ENCODE measurements at places on chromosomes 5 and 9.

- no peak for DNase-seq
Measured at GRCh38 chr5:53946405-53947100, 363.8 kb downstream of the ARL15 start.

GRCh38 chr5:34625246-34625645, 30.9 kb upstream of the RAI14 start:
- no peak for DNase-seq

DNA sequence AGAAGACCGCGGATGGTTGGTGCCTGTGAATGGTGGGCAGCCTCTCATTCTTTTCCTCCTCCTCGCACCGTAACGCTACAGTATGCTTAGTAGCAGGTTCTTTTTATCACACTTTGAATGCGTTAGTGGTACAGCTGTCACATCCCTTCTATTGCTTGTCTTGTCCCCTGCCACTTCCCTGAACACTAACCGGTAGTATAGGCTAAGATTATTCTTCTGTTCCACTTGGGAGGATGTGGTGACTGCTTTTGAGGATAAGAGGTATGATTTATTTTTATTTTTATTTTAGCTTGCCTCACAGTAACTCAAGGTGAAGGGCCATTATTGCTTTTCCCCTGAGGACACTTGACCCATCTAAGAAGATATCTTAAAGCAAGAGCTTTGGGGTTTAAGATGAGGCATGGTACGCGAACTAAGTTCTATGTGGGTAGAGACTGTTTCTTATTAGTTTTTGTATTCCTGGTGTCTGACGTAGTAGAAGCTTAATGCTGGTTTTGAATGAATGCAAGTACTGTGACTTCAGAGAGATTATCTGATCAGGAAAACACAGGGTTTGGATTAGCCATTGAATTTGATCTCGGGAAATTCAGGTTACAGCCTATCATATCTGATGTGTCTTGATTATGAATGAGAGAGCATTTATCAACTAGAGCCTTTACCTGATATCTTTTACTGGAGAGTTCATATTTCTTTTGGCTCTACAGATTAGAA, 951 bp downstream of the UNC13B start:
- no peak for DNase-seq

GRCh38 chr9:16475257-16475656, 395.2 kb downstream of the BNC2 start:
- no peak for DNase-seq

GRCh38 chr9:113734826-113735225, 141.3 kb upstream of the ZNF618 start:
- DNase-seq: no peak

GRCh38 chr9:89642789-89643188, 38.0 kb downstream of the GADD45G start:
- DNase-seq: no peak

GRCh38 chr9:107789001-107789700, 299.6 kb upstream of the KLF4 start:
- no peak for DNase-seq

DNA sequence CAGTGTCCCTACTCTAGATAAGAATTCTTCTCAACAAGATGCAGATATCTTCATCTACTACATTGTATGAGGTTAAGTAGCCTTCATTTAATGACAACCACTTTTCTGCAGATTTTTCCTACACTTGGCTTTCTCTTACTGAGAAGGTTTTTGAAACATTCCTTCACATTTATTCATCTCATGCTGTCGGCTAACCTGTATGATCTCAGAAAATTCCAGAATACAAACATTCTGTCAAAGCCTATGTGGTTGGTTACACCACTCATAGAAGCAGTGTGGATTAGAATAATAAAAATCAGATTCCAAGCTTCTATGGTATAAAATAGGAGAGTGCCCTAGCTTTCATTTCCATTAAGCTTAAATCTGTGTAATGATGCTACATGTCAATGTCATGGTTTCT, 39.4 kb upstream of the ERCC6L2 start:
- DNase-seq: no peak

DNA sequence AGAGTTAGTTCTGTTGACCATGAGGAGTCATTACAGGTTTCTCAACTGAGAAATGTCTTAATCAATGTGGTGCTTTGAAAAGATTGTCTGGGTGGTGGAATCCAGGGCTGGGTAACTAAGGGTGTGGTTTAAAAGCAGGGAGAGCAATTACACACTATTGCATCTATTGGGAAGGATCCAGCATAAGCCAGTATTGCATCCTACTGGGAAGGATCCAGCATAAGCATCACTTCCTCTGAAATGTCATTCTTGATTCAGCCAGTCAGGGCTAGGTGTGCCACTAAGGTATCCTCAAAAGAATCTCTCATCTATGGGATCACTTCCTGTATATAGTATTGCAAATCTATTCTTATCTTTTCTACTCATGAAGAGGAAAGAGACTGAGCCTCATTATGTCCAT, 38.6 kb downstream of the ELOVL7 start:
- no peak for DNase-seq

DNA sequence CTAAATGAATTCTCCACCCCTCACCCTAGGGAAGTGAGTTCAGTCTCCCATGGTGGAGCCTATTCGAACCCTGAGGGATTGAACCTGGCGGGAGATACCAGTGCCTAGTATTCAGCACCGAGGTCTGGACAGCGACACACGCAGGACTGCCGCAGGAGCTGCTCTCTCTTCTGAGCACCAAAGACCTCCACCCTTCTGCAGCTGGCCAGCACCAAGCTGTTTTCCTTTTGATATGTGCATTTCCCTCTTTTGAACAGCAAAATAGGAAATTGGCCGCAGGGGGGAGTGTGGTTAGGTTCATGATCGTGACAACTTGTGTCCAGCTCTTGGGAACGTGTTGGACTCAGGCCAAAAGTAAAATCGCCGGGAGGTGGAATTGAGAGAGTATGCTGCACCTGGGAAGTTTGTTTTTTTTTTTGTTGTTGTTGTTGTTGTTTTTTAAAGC, 1.2 kb upstream of the PCSK1 start:
- no peak for DNase-seq

GRCh38 chr5:72452515-72453245, 54.5 kb downstream of the ZNF366 start:
- DNase-seq: no peak

DNA sequence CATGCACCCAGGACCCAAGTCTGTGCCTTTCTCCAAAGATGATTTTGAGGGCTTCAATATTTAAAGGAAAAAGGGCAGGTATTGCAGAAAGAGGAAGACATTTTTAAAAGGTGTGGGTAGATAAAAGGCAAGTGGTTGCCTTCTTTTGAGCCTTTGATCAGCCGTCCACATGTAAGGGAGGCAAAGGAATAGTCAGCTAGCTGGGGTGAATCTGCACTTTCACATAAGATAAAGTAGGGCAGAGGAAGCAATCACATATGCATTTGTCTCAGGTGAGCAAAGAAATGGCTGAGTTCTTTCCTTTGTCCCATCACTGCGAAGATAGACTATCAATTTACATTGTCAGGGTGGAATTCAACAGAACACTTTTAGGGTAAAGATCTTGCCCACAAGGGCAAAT, 19.9 kb downstream of the MGAT1 start:
- DNase-seq: no peak

- DNase-seq: no peak
Measured at GRCh38 chr5:138989720-138990119, 114.6 kb upstream of the LRRTM2 start.

DNA sequence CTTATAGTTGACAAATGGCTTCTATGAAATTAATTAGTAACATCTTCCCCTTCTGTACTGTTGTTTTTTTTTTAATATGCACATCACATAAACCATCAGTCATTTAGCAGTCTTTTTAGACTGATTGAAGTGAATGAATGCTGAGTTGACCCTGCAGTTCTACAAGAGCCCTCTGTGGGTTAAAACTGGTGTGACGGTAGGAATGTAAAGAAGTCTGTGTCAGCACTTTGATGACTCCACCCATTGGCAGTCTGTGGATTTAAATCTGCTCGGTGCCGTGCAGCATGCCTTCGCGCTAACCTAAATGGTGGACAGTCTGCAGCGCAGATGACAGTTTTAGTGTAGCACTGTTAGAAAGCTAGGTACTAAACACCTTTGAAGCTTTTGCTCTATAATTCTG, 3.1 kb downstream of the GTF3C4 start:
- no peak for DNase-seq

DNA sequence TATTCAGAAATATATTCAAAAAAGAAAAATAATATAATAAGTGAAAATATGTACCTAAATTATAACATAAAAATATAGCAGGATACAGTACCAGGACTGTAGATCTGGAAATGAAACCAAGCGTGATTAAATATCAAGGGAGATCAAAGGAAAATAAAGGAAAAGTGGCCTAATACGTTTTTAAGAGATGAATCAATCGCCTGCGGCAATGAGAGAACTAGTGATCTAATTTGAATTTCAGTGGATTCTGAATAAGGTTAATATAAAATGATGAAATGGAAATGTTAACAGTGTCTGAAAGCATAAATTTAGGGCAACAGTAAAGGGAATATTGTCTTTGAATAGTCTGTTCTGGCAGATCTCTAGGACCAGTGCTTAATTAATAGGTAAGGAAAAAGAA, 1761.9 kb upstream of the ACO1 start:
- no peak for DNase-seq

DNA sequence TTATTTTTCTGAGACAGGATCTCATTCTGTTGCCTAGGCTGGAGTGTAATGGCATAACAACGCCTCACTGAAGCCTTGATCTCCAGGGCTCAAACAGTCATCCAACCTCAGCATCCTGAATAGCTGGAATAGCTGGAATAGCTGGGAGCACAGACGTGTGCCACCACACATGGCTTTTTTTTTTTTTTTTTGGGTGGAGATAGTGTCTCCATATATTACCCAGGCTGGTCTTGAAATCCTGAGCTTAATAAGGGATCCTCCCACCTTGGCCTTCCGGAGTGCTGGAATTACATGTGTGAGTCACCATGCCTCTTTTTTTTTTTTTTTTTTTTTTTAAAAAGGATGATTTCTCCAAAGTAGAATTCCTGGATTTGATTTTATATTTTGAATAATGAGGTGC, 60.7 kb downstream of the NSD1 start:
- no peak for DNase-seq

DNA sequence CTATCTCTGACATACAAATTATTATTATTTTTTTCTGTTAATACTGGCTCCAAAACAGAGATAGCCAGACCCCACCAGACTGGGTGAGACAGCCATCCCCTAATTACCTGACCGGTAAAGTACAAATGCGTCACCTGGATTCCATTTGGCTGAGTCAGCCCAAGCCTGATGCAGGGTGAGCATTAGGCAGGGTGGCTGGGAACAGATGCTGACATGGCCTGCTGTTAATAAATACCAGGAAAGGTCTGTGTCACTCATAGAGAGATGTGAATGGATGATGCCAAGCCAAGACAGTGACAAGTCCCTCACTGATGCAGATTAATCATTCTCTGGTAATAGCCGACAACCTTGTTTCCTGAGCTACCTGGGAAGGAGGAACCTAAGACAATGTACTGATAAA, 183.5 kb downstream of the TRIM32 start:
- DNase-seq: no peak

GRCh38 chr9:20043035-20043434, 254.2 kb upstream of the SLC24A2 start:
- DNase-seq: no peak

GRCh38 chr5:16437977-16438376, 27.6 kb downstream of the ZNF622 start:
- DNase-seq: no peak

- DNase-seq: no peak
Measured at GRCh38 chr5:168153263-168153875, 138.1 kb upstream of the WWC1 start.

DNA sequence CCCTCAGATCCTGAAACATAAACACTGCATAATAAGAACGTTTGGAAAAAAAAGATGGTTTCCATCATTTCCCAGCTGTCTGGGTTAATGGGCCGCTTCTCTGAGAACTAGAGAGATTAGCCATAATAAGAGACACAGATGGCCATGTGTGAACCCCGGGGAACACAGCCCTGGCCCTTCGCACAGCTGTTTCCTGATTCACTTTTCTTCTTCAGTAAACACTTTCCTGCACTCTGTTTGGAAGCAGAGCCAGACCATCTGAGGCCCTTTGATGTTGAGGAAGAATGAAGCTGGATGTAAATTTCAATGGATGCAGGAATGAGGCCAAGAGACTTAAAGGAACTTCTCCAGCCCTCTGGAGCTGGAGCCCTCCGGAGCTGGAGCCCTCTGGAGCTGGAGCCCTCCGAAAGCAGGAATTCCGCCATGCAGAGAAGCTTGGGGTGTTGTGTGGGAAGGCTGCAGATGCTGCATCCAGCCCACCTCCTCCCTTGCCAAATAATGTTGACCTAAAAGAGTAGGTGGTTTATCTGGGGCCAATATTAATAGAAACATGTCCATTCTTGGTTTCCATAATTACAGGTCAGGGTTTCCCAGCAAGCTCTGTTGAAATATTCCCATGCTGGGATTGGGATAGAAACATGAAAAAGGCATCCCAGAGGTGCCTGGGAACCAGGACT, 218.9 kb downstream of the NXNL2 start:
- no peak for DNase-seq

GRCh38 chr9:137611623-137612609, 6.4 kb downstream of the ARRDC1 start:
- no peak for DNase-seq

GRCh38 chr9:91948597-91949391, 1.2 kb downstream of the ROR2 start:
- DNase-seq: no peak

DNA sequence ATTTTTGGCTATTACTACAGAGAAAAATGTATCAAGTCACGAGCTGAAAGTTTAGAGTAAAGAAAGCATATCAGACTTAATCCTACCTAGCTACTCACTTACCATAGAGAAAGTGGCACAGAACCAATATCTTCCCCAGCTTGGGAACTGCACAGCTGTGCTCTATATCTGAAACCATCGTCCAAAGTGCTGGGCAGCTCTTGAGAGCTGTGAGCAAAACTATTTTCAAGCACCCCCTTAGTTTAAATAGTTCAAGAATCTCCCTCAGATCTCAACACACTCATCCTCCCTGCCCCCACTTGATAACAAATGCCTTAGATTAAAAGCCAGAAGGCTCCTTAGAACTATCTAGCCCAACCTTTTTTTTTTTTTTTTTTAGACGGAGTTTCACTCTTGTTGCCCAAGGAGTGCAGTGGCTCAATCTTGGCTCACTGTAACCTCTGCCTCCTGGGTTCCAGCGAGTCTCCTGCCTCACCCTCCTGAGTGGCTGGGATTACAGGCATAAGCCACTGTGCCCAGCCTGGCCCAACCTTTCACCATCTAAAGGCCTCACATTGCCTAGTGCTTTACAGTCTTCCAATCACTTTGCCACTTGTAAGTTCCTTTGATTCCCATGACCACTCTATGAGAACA, 94.2 kb upstream of the APC start:
- DNase-seq: no peak

All from effector CD8-positive, alpha-beta T cell (primary cell).